ENCODE measurements at places on chromosomes 12 and 14.

- no peak for DNase-seq
These were observed 24.1 kb downstream of the AHNAK2 start for GRCh38 chr14:104953896-104954656.

- DNase-seq, result no peak
These were observed 7.5 kb upstream of the ALDH2 start for GRCh38 chr12:111759271-111759670.

DNA sequence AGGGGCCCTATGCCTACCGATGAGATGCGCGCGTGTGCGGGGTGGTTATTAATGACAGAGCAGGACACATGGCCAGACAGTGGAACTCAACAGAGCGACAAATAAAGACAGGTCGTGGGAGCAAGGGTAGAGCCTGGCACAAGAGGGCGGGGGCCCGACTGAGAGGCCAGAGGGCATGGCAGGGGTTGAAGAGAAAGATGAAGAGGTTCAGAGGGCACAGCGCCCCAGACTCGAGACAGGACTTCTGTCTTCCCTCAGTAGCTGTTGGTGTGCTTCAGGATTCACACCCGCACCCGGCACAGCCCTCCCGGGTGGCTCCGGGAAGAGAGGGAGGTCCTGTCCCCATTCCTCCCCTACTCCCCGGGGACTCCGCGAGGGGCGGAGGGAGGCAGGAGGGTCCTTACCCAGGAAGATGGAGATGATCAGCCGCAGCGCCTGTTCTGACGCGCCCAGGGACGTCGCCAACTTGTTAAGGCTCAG lies 366 bp downstream of the LPCAT3 start:
- DNase-seq, result no peak

GRCh38 chr12:41795051-41795600 lies 349.5 kb downstream of the GXYLT1 start:
- DNase-seq, result no peak

DNA sequence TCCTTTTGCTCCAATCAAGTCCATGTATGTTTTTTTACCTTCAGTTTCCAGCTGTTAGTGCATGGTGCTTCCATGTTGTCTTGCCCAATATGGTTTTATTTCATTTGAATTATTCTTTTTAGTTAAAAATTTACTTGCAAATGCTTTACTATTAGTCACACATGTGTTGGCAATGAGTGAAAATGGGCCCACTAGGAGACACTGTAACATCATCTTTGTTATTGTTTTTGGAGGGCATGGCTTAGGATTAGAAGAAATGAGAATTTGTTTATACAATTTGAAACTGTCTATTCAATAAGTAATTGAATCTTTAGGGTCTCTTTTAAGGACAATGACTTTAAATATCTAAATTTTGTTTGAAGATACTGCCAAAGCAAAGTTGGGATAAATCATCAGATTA lies 133.7 kb downstream of the BRMS1L start:
- no peak for DNase-seq

- DNase-seq, result no peak
These were observed 1.2 kb upstream of the CMTM5 start for GRCh38 chr14:23375527-23376251.

DNA sequence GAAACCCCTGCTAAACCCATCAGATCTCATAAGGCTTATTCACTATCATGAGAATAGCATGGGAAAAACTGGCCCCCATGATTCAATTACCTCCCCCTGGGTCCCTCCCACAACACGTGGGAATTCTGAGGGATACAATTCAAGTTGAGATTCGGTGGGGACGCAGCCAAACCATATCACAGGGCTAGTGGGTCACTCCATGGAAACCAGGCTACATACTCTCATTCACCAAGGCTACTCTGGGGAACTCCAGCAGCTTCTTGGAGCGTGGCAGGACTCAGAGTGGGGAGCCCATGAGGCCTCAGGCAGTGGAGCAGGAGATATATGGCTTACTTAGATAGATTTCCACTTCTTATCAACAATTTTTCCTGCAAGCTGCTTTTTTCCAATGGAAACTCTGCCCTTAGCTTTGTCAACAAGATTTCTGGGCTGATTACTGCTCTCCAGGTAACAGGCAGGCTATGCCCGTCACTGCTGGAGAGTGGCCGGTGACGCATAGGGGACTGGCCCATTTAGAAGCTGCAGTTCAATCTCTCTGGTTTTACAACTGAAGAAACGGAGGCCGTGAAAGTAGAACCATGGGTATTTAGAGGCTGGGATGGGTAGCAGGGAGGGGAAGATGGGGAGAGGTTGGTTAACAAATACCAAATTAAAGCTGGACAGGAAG lies 16.5 kb downstream of the VDR start:
- no peak for DNase-seq

DNA sequence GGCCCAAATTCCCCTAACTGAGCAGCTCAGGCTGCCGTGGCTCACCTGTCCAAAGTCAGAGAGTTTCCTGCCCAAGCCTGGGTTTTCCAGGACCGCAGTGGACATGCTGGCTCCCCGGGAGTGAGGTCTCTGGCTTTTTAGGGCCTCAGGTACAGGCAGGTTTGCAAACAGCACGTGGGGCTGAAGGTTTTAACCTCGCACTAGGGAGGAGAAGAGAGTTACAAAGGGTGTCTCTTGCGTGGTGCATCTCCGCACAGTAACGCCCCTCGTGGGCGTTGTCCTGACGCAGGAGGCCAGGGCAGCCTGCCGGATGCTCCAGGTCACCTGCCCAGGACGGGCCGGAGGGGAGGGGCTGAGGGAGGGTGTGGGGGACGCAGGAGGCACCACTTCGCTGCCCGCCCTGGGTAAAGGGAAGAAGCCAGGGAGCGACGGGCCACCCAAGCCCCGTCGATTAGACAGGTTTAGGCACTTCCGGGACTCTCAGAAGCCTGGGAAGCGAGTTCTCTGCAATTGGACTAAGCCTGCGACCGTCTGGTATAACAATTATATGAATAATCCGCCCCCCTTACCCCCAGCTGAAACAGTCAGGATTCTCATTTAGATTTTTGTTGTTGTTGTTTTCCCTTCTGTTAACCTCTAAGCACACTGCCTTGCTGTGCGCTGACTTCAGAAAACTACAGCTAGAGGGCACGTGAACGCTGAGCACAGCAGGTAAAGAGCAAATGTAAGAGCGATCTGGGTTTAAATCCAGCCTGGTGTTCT lies at the start of gene PAH:
PAH (minus strand) TSS at position 219 of the 762 bp plus-strand sequence; CDS start at position 105, 114 bp downstream.
- DNase-seq, result peak; percentile 71

DNA sequence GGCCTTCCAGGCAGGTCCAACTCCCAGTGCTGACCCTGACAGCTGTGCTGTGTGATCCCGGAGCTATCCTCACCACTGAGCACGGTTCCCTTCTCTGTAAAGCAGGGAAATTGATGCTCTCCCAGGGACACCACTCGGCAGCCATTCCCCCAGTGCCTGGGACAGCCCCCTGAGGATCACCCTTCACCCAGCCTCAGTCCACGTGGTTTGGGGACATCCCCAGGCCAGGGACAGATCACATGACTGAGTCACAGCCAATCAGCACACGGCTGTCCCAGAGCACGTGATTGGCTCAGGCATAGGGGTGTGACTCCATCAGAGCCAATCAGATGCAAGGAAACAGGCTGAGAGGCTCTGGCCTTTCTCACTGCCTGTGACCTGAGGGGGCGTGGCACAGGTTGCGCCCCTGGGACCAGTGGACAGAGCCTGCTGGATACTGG lies 68.8 kb upstream of the SFSWAP start:
- peak; percentile 47 for DNase-seq

GRCh38 chr12:20268121-20268732 lies 100.1 kb upstream of the PDE3A start:
- DNase-seq, result no peak

DNA sequence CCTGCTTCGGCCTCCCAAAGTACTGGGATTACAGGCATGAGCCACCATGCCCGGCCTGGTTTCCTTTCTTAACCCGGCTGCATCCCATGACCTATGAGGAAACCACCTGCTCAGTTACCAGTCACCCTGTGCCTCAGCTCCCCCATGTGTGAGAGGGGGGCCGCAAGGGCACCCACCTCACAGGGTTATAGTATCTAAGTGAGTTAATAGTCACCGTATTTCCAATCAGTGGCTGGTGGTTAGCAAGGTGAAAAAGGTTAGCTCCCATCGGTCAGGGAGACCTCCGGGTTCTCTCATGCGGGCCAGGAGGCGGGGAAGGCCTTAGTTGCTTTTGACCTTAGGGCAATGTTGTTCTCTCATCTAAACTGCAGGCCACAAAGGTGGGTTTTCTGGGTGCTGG lies 6.7 kb downstream of the LRP1 start:
- peak; percentile 56 for DNase-seq

GRCh38 chr14:92317511-92317910 lies 5.5 kb upstream of the SLC24A4 start:
- no peak for DNase-seq

DNA sequence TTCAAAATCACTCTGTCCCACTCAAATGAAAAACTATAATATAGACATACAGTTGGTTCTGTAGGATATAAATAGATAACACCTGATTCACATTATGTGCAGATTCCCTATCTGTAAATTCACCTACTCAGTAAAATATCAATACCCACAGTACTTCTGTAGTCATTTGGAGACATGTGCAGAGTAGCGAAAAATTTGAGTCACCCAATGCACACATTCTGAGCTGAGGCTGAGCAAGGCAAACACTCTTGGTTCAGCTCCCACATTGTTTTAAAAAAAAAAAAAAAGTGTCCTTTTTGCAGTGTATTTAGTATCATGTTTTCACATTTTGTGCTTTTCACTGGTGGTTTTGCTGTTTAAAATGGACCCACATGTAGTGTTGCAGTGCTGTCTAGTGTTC lies 27.3 kb upstream of the BBS10 start:
- no peak for DNase-seq

DNA sequence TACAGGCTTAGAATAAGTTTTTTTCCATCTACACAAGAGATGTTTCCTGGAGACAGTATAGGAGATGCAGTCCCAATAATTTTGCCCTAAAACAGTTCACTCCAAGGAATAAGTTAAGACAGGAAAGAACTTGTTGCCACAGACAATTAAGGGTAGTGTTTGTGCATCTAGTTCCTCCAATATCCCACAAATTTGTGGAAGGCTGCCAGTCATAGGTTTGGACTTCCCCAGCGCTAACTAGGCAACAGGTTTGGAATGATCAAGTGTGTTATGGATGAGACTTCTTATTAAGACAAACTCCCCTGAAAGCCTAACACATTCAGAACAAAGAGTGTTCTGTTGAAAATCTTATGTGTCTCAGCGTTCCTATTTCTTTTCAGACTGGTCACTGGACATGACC lies 611.0 kb downstream of the CCER1 start:
- no peak for DNase-seq

- DNase-seq, result no peak
These were observed 35.1 kb downstream of the CCDC85C start for GRCh38 chr14:99568567-99569560.

GRCh38 chr14:79878229-79878628 lies 333.1 kb downstream of the DIO2 start:
- no peak for DNase-seq

GRCh38 chr12:106741247-106741646 lies 33.2 kb upstream of the RIC8B start:
- no peak for DNase-seq

DNA sequence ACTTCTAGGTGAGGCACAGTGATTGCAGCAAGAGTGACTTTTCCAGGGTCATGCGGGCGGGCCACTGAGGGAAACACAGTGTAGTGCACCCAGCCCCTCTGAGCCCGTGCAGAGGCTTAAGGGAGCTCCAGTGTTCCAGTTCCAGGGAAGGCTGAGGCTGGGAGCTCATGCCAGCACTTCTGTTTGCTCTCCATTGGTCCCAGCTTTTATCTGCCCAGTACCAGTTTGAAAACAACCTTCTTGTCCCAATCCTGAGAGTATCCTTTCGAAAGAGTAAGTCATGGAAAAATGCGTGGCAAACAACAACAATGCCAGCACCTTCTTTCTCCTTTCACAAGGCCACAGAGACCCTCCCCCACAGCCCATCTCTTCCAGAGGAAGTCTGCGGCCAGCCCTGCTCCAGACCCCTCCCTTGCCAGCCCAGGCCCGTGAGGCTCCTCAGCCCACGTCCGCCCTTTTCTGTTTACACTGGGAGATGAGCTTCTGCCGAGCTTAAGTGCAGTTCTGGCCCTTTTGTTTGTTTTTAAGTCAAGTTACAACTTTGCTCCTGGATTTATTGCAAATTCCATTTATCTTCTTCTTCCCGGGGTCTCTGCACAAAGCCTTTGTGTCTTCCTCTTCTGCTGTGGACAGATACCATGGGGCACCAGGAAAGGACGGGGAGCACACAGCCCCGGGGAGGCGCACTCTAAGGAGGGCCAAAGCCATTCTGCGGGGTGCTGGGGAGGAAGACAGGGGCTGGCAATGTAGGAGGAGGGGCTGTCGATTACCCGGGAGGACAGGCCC lies 185.6 kb downstream of the ZFP36L1 start:
- DNase-seq, result peak; percentile 67

DNA sequence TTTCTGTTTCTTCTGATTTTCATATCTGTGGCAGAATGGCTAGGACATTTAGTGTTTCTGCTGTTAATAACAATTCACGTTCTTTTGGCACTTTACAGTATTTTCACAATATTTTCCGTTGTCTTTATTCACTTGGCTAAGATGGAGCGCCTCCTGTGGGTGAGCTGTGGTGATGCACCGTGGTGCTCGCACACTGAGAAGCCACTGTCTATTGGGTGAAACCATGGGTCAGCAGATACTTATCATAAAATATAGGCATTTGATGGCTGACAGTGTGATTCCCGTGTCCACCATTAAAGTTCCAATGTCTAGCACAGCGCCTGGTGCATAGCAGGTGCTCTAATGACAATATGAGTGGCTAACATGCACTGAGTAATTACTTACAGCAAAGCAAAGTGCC lies 141.8 kb downstream of the VRK1 start:
- no peak for DNase-seq

GRCh38 chr12:27463511-27464219 lies 17.1 kb downstream of the SMCO2 start:
- no peak for DNase-seq

GRCh38 chr14:99380991-99381687 lies 99.5 kb downstream of the SETD3 start:
- no peak for DNase-seq

- DNase-seq, result no peak
These were observed 152.5 kb downstream of the C12orf75 start for GRCh38 chr12:105482951-105483350.

DNA sequence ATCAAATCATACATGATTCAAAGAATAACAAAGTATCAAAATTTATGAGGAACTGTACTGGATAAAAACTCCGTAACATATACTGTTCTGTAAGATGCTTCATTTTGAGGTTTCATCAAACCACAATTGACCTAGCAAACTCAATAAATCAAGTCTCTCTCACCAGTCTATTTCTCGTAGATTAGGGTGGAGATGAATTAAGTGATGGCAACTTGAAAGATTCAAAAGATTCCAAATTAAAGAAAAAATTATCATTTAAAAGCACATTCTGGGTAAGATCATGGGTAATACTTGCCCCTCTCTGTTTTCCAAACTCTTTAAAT lies 74.4 kb downstream of the PAPLN start:
- DNase-seq, result no peak

- no peak for DNase-seq
These were observed 16.9 kb downstream of the BCL2L14 start for GRCh38 chr12:12087693-12088034.

GRCh38 chr14:36852981-36853691 lies 191.5 kb downstream of the PAX9 start:
- no peak for DNase-seq

Data from ELF-1 (cell line).